ENCODE measurements at places on chromosomes 16 and 17.

DNA sequence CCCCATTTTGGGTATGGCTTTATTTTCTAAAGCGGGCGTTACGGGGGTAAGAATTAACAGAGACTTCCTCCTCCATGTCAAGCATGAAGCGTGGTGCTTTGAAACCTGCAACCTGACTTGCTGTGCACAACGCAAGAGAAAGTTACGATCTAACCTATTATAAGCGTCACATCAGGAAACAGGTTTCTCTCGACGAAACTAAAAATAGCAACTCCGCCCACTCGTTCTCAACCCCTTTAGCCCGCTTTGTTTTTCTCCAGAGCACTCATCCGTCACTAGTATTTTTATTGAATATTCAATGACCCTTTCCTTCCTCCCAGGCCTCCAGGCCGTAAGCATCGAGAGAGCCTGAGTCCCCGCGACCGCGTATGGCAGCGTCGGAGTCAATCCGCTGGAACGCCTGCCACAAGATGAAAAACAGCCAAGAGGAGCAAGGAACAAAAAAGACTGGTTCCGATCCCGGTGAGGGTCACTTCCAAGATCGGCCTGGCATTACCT lies 555 bp downstream of the NUP88 start:
- DNase-seq = no peak

GRCh38 chr17:58377093-58377601 lies 25.1 kb upstream of the SUPT4H1 start:
- no peak for DNase-seq

DNA sequence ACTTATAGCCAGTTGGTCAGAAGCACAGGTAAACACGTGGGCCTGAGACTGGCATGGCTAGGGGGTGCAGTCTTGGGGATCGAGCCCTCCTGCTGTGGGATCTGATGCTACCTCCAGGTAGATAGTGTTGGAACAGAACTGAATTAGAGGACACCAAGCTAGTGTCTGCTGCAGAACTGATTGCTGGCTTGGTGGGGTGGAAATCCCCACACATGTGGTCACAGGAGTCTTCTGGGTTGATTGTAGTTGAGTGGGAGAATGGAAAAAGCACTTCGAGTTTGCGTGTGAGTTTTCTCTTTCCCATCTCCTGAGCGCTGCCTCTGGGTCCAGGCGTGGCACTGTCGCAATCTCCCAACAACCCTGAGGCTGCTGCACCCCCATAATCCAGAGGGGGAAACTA lies 8.0 kb upstream of the SPATA32 start:
- no peak for DNase-seq

GRCh38 chr17:81517009-81517338 lies 4.4 kb upstream of the ACTG1 start:
- DNase-seq = no peak

DNA sequence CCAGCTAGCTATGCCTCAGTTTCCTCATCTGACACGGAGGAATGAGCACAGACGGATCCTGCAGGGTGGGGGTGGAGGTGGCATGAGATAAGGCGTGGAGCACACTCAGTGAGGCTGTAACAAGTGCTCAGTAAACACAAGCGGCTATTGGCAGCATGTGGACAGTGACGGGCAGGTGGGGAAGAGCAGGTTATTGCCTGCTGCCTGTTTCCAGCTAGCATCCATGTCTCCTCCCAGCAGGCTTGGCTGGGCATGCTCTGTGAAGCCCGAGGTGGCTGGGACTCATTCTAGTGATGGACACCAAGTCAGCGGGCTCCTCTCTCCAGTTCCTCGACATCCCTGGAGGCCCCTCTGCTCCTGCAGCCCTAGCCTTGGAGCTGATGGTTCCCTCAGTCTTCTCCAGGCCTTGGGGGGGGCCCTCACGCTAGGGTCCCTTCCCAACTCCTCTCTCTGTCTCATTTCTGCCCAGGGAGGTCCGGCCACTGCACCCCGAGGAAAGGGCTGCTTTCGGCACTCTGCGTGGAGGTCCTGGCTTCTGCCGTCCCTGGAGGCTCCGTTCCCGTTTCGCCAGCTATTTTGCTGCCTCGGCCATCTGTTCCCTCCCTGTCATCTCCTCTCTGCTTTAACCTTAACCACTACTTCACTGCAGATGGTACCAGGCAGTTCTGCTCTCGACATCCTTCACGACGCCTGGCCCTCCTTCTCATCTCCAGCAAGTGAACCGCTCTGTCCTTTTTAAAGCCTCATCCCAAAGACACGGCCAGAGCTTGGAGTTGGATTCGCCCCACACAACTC lies 6.2 kb downstream of the RTN4RL1 start:
- DNase-seq = no peak

DNA sequence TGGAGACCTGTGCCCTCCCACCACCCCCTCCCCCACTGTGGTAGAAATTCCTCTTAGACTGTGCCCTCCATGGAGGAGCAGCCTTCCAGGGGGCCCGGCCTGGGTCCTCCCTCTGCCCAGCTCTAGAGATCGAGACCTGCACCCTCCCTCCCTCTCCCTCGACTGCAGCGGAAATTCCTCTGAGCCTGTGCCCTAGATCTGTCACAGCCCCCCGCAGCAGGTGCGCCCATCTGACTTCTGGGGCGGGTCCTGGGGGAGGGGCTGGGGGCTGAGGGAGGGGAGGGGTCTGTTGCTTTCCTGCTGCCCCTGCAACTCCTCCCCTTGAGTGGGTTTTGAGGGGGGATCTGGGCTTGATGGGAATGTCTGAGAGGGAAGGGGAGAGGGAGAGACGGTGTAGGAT lies 177.8 kb upstream of the GSE1 start:
- no peak for DNase-seq

GRCh38 chr16:20401475-20402016 lies 3.0 kb downstream of the PDILT start:
- no peak for DNase-seq

GRCh38 chr16:14505846-14506245 lies 124.2 kb downstream of the PARN start:
- no peak for DNase-seq

DNA sequence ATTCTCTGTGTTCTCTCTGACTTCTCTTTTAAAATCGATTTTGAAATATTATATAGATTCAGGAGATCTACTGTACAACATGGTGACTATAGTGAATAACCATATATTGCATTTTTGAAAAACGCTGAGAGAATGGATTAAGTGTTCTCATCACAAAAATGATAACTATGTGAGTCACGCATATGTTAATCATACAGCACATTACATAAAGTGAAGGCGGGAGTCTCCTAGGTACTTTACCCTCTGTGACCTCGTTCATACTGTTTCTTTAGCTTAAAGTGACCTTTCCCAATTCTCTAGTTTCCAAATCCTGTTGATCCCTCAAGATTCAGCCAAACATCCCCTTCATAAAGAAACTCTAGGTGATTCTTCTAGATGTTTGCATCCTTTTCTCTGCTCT lies 3.1 kb upstream of the KRTAP3-2 start:
- DNase-seq = no peak

DNA sequence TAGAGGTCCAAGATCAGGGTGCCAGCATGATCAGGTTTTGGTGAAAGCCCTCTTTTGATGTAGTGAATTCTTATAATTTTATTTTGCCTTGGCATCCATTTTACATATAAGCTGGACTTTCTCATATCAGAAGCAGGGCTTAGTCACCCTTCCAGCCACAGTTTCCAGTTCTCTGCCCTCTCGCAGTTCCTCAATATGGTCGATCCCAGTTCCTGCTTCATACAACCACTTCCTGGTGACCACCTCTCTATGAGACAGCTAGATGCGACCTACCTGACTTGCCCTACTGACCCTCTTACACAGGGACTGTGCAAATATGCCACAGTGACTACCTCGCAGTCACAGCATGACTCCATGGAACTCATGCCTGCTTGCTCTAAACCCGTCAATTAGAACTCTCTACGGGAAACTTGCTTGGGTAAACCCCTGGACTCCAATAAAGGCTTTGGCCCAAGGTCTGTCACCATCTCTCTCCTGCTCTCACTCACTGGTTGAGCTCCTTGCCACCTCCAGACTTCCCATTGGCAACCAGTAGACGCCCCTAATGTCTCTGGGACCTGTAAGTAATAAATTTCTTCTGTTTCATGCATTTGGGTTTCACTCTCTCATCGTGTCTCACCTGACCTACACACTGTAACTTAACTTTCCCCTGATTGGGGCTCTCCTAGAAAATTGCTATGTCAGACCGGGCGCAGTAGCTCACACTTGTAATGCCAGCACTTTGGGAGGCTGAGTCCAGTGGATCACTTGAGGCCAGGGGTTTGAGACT lies 21.4 kb downstream of the CD300LG start:
- no peak for DNase-seq

DNA sequence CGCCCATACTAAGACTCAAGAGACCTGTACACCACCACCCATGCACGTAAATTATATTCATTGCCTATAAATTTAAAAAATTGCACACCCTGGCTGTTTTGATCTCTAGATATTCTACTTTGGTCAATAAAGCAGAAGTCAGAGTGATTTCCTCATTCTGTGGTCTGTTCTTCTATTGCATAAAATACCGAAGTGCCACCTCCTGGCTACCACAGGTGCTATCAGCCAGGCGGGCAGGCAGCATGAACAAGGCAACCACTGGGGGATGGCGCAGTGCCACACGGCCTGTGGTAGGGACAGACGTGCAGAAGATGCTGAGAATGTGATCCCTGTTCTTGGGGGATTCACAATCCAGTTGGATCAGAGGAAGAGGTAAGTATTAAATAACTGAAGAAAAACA lies 122.3 kb downstream of the CDK5R1 start:
- DNase-seq = no peak

All from GOT3 (cell line).